ENCODE measurements at places on chromosomes 1 and 21.

GRCh38 chr1:25443030-25443699 is 12.5 kb downstream of the MACO1 start:
- DNase-seq, result no peak

DNA sequence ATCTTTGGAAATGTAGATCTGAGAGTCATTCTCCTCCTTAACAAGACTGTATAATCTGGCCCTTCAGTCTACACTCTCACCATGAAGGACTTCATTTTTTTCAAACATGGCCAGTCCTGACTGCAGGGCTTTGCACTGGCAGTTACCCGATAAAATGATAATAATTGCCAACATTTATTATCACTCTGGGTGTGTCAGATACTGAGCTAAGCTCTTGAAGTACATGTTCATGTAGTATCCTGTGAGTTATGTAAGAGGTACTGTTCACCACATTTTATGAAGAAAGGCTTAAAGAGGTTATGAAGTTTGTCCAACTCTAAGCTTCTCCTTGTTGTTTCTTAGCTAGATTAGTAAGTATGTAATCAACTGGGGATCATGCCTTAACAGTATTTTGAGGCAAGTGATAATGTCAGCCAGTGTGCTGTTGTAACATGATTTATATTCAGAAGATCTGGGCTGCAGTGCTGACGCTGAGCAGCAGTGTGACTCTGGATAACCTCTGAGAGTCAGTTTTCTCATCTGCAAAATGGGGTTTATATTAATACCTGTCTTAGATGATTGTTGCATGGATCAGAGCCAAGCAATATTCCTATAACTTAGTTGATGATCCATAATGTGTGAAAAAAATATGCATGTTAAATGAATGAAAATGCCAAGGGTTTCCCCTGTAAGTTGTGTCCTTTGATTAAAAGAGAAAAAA is 42.1 kb upstream of the LEPR start:
- DNase-seq, result no peak

DNA sequence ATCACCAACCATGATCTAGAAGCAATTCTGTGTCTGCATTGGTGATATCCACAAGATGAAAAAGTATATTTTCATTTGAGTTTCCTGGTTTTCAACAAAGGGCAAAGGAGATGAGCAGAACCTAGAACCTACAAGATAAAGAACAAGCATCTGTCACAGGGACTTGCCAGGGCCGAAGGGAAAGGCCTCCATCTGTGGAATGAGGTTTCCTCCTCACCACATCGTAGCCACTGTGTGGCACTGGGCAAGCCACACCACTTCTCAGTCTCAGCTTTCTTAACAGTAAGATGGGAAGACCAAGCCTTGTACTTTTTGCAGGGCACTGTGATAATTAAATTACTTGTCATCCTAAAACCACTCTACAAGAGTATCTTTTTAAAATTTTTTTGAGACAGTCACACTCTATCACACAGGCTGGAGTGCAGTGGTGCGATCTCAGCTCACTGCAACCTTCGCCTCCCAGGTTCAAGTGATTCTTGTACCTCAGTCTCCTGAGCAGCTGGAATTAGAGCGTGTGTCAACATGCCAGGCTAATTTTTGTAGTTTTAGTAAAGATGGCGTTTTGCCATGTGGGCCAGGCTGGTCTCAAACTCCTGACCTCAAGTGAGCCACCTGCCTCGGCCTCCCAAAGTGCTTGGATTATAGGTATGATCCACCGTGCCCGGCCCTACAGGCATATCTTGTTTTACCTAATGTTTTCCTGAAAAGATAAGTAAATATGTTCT is 45.8 kb downstream of the ARHGEF11 start:
- no peak for DNase-seq

DNA sequence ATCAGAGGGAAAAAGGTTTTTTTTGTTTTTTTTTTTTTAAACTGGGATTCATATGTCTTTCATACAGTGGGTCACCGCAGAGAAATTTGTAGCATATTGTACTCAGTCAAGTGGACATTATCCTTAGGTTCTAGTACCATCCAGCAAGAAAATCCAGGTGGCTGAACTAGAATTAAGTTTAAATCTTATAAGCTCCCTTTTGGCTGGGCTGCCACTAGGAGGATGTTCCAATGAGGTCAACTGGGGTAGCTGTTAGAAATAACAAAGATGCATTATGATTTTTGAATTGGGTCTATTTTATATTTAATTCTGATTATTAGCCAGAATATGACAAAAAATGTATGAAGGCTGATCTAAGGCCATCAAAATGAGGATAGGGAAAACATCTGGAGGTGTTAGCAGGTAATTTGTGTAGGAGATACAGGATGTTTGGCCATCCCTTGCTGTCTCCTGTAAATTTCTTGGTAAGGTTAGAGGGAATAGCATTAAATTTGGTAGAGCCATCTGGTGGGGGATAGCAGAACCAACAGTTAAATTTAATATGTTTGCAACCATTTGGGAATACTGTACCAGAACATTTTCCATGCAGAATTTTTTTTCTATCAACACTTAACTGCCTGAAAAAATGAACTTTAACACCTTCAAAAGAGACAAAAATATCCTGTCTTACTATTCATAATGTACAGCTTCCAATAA is 568.5 kb upstream of the B3GALT2 start:
- no peak for DNase-seq

GRCh38 chr1:23591460-23592208 is 32.3 kb upstream of the ID3 start:
- no peak for DNase-seq

DNA sequence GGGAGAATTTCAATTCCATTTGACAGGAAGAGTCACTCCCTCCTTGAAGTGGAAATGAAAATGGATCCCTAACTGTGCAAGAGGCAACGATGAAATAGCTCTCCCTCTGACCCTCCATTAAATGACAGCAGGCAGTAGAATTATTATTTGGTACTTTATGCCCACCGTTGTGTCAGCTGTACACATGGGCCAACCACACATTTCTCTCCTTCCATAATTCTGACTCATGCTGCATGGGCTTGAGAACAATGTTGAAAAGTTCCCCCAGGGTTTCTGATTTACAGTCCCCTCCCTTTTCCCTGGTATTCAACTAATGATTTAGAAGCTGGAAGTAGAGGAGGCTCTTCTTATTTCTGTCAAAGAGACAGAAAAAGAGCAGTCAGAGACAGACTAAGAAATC is 103.5 kb downstream of the RGS7 start:
- no peak for DNase-seq

GRCh38 chr21:24171736-24172135 is 1435.5 kb downstream of the MRPL39 start:
- no peak for DNase-seq

DNA sequence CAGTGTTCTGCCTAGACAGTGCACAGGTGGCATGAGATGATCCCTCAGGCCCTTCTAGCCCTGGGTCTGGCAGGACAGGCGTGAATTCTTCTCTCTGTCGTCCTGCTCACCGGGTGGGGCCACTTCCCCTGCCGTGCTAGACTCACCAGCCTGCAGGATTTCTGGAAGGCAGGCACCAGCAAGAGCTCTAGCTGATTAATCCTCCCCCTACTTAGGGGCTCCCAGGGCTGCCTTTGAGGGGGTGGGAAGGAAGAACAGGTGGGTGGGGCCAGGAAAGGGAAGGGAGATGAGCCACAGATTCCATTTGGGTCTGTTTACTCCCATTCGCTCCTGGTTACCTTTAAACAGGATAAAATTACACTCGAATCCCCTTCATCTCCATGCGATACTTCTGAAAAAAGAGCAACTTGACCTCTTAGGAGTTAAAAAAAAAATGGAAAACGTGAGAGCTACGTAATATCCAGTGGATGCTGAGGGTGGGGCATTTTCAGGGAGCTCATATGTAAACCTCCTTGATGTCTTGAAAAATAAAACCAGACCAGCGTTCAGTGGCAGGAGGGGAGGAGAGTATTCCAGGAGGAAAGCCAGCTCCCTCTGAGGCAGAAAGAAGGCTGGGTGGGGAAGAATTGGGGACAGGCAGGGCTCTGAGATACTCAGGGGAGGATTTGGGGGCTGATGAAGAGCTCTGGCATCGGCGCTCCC is 665.5 kb downstream of the PTPRU start:
- no peak for DNase-seq

DNA sequence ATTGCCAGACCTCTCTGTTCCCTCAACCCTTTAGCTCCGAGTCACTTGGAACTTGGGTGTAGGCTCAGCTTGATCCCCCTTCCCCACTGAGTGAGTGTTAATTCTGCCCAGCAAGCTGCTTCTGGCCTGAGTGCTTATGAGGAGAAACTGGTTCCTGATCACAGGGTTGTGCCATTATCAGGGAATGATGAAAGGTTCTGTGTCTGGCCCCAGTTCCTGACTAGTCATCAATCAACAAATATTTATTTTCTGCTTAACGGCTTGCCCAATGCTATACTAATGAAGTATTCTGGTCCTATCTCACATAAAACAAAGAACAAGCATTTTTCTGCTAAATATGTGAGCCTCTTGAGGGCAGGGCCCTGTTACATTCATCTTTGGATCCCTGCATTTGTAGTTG is 20.8 kb downstream of the CC2D1B start:
- no peak for DNase-seq

DNA sequence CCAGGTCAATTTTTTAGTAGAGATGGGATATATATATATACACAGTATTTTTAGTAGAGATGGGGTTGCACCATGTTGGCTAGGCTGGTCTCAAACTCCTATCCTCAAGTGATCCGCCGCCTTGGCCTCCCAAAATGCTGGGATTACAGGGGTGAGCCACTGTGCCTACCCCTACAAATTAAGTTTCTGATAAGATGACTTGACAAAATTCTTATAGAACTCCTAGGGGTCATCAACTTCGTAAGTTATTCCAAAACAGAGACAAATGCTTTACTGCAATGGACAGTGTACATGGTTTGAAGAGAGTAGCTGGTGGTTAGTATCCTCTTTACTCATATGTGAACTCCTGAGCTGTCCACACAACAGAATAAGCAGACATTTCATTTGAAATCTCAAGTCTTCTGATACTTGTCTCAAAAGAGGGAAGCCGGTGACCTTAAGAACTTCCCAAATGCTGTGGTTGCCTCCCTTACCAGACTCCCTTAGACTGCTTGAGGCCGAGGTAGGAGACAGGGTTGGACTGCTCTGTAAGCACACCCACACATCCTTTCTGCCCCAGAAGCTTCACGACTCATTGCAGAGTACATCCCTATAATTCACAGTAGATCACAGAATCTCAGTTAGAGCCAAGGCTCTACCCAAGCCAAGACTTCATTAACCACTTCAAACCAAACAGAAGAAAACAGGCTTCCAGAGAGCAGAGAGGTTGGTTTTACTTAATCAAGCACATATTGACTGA is 244.1 kb upstream of the IRF2BP2 start:
- no peak for DNase-seq

GRCh38 chr1:10599194-10599861 is 124.6 kb downstream of the PEX14 start:
- no peak for DNase-seq

Data from skin of body (tissue), 3 donors.